ENCODE measurements at places on chromosomes 11 and 22. TPM values are rescaled to one million over a fixed set of nuclear protein-coding genes. Genes with fewer than 3 reads are reported as not detected.

Gene CD82
- total RNA-seq, result 88.4 TPM

Gene ELFN2
- total RNA-seq, result 4.9 TPM

Gene TTLL8
- not detected for total RNA-seq

Gene XNDC1N
- total RNA-seq, result 7.7 TPM

Gene MCHR1
- 0.23 TPM for total RNA-seq

Gene NCR3LG1
- total RNA-seq, result 9.8 TPM

Gene APOL4
- 12.8 TPM for total RNA-seq

Gene GLYAT
- total RNA-seq, result not detected

Gene POTEH
- not detected for total RNA-seq

Gene FAR1
- total RNA-seq, result 69.2 TPM

Gene CYP2R1
- 11.5 TPM for total RNA-seq

Gene SLN
- 0.96 TPM for total RNA-seq

Gene EMID1
- total RNA-seq, result 17.7 TPM

Gene TRIM49
- not detected for total RNA-seq

Gene NLRP10
- not detected for total RNA-seq

Gene OR51B2
- total RNA-seq, result not detected

Gene DEPDC7
- 1.7 TPM for total RNA-seq

Gene TYR
- not detected for total RNA-seq

Gene PATE2
- total RNA-seq, result not detected

Gene KLHDC7B
- 0.29 TPM for total RNA-seq

Gene MAP6
- total RNA-seq, result 6.6 TPM

Gene OR52I2
- not detected for total RNA-seq

Gene MGAT3
- total RNA-seq, result 8.8 TPM

Gene SOX10
- total RNA-seq, result not detected

Gene FGF19
- total RNA-seq, result not detected

Gene CBX6
- 63.0 TPM for total RNA-seq

Gene TSPAN32
- 6.2 TPM for total RNA-seq

Gene OR4A16
- not detected for total RNA-seq

Gene TALDO1
- 206 TPM for total RNA-seq

Gene CSNK2A3
- total RNA-seq, result 1.9 TPM

Gene CSF2RB
- 11.5 TPM for total RNA-seq

Gene OR5A1
- not detected for total RNA-seq

Gene CRYBB3
- not detected for total RNA-seq

Data from left lung (tissue), 14 donors.